GM18507 (cell line): ENCODE measurements at places on chromosomes 11 and 22.

DNA sequence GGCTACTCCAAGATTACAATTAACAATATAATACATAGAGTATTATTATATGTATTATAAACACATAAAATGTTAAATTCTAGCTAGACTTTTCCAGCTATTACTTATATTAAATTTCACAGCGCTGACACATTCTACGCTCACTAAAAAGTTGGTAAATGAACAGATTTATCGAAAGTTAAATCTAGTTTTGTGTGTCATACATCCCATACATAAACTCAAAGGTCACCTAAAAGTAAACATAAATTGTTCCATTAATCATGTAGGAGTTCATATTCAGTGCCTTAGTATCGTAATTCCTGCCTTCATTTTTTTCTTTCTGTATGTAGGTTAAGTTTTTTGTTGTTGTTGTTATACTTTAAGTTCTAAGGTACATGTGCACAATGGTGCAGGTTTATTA is 10.9 kb downstream of the FNBP4 start:
- no peak for DNase-seq

DNA sequence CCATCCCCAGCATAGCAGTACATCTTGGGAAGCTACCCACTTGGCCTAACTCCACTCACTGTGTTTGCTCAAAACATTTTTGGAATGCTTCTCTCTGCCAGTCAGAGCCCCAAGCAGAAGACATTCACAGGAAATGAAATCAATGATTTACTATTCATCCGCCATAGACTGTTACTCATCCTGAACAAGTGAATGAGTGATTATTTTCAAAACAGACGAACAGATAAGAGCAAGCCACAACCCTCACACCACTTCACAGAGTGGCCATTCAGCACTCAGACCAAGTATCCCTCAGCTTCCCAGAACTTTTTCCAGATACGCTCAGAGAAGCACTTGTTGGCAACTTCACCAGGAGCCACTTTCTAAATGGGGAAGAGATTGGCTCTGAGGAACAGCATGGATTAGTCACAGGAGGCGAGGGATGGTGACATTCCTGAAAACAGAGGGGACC is 13.0 kb upstream of the UBASH3B start:
- DNase-seq: no peak

DNA sequence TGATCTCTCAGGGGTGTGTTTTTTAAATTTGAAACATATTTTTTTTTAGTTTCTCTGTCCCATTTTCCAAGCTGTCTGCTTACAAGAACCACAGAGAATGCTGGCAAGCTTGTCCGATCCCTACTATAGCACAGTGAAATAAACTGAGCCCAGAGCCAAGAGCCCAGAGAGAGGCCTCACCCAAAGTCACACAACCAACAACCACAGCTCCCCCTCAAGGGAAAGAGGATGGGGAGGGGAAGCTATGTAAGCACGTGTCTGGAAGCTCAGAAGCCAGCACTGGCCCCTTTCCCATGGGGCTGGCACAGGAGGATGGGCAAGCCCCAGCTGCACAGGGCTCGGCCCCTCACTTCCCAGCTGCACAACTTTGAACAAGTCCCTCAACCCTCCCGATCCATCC is 3.2 kb upstream of the SART1 start:
- no peak for DNase-seq

DNA sequence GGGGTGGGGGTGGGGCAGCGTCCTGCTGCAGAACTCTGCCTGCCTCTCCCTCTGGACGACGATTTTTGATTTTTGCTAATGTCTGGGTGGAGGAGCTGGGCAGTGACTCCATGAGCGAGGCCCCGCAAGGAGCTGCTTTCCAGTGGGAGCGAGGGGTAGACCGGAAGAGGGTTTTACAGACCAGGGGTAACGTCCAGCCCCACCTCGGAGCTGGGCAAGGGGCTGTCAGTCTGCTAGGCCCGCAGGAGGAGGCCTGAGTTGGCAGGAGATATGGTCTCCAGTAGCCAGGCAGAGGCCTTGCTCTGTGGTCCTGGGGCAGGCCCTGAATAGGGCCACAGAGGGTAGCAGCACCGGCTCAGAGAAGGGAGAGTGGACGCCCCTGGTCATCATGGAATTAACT is 9.0 kb downstream of the MAPK8IP2 start:
- no peak for DNase-seq

GRCh38 chr11:22702031-22702430 is 35.6 kb downstream of the GAS2 start:
- no peak for DNase-seq

DNA sequence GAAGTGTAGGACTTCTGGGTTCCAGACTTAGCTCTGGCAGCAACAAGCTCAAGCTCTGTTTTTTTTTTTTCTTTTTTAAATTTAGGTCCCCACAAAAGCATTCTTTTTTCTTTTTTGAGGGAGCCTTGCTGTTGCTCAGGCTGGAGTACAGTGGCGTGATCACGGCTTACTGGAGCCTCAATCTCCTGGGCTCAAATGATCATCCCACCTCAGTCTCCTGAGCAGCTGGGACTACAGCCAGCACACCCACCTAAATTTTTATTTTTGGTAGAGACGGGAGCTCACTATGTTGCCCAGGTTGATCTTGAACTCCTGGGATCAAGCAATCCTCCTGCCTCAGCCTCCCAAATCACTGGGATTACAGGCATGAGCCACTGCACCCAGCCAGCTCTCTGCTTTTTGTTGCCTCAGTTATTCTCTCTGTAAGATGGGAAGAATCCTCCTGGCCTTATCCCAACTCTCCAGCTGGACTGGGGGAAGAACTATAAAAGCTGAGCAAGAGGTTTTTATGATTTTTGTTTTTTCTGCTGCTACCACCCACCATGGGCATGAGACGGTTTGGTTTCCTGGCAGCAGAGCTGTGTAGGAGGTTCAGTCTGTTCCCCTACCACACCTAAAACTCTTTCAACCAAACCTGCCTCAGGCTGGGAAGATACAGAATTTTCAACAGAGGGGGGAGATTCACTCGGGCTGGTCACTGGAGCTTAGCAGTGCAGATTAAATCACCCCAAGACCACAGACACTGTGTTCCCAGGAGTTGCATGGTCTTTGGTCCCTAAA is 11.6 kb upstream of the MTFP1 start:
- DNase-seq: no peak

GRCh38 chr11:10716122-10716521 is 22.6 kb upstream of the IRAG1 start:
- DNase-seq: no peak

GRCh38 chr22:30875481-30876215 is 92.9 kb downstream of the MORC2 start:
- DNase-seq: no peak

- no peak for DNase-seq
These were observed 24.0 kb upstream of the COMT start for GRCh38 chr22:19917389-19918138.

- DNase-seq: no peak
These were observed 1848.3 kb upstream of the RAG2 start for GRCh38 chr11:38446336-38446735.

DNA sequence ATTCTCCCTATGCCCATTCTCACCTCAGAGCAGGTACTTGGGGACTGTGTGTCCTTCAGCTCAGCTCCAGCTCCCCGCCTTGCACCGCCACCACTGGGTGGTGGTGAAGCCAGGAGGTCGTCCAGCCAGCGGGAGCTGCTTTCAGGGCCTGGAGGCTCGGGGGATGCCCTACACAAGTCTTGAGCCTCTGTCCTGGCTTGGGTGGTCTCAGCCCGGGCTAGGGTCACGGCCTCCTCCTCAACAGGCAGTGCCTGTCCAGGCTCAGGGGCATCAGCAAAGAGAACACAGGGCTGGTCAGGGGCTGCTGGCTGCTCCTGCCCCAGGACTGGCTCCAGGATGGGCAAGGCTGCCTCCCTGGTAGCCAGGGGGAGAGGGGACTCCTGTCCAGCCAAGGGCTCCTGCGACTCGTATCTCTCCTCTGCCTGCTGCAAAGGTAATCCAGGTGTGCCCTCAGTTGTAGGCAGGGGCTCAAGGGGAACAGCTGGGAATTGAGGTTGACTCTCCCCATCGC is 12.2 kb downstream of the TNKS1BP1 start:
- no peak for DNase-seq

GRCh38 chr22:42410708-42411107 is 21.5 kb downstream of the NFAM1 start:
- DNase-seq: no peak

GRCh38 chr11:130729678-130730300 is 186.5 kb downstream of the SNX19 start:
- DNase-seq: no peak

- no peak for DNase-seq
These were observed 80.3 kb downstream of the CASP12 start for GRCh38 chr11:104817973-104818372.

GRCh38 chr11:63866211-63866610 is 27.3 kb downstream of the MARK2 start:
- DNase-seq: peak; percentile 75

DNA sequence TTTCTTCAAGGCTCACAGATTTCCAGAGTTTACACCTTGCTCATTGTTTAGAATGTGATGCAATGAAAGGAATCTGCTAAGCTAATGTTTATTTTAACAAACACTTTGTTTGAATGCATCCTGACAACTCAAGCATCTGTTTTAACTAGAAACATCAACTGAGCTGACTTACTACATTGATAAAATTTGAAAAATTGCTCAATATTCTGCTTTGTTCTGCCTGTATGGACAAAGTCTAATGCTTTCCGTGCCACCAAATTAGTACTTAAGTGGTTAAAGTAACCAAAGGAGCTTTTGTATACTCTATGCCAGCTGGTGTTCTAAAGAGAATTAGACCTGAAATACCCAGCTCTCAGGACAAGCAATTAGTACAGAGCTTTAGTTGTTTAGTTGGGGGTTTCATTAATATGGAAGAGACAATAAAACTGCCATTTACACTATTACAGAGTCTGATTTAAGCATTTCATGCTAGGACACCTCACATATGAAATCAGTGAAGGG is 105.2 kb downstream of the MAML2 start:
- no peak for DNase-seq

DNA sequence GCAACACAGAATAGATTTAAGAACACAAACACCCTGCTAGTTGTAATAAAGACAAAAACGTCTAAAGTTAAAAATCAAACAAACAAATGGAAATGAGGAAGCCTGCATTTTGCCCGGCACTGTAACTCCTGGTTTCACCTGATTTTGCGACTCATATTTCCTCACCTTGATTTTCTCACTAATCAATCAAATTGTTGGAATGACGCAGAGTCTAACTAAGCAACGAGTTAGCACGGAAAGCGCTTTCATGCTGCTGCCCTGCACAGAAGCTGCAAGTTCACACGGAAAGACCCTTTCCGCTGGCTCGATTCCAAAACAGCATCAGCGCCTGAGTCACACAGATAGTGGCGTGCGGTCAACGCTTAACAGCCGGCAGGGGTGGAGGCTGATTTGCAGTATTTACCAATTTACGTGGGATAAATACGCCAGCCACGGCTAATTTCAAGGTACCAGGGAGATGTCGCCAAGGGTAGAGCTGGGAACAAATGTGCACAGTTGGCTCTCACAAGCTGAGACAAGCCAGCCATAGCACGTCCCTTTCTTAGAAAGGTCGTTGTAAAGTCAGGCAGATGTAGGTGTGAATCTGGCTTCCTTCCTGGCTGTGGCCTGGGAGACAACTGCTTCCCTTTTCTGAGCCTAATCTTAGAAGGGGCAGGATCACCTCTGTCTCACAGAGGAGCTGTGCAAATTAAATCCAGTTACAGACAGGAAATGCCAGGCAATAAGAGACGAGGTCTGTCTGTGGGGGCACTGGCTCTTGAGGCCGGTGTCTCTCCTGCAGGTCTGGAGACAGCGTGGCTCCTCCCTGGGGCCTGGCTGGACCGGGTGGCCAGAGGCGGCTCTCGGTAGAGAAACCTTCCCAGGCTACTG is 76.9 kb upstream of the TTLL12 start:
- DNase-seq: peak; percentile 70

DNA sequence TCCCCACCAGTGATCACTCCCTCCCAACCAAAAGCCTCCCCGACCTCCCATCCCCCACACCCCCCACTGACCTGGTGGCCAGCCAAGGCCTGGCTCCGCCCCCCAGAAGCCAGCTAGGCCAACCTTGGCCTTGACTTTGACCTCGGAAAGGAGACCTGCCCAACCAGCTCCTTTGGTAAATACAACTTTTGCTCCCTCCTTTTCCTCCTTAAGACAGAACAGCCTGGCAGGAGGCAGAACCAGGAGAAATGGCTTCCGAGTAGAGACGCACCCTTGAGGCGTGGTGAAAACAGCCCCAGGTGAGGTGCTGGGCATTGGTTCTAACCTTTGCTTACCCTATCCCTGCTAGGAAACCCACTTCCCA is 27.0 kb downstream of the PLEKHA7 start:
- DNase-seq: no peak

GRCh38 chr11:74696939-74697675 is 34.1 kb downstream of the CHRDL2 start:
- no peak for DNase-seq
